ENCODE measurements at places on chromosomes 4 and X. TPM values are rescaled to one million over a fixed set of nuclear protein-coding genes. Genes with fewer than 3 reads are reported as not detected.

The TMPRSS11B gene
- not detected for total RNA-seq

The PRRG3 gene
- total RNA-seq = 3.4 TPM

DNA sequence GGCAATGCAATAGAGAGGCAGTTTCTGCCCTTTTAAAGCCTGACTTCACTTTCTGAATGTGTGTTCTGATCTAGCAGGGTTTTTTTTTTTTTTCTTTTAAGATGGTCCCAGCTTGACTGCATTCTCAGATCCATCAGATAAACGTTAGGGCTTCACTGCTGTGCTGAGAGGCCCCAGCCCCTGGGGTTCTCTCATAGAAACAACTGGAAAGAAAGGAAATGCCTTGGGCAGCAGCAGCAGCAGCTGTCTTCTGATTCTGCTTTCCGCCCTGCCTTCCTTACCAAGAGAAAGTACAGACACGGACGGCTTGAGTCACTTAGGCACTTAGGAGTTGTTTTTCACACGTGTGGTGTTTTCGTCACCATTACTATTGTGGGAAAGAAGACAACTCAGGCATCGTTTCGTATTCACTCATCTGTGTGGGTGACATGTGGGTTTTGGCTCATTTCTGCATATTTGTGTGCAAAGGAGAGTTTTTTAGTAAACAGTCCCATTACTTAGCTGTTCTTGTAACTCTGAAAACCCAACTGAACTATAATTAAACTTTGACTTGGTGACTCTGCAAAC, 172.0 kb downstream of the PTTG2 start:
- DNase-seq = no peak

GRCh38 chrX:23726191-23726590, 16.9 kb downstream of the ACOT9 start:
- DNase-seq = no peak

GRCh38 chrX:39502486-39502885, 595.3 kb downstream of the BCOR start:
- no peak for DNase-seq

DNA sequence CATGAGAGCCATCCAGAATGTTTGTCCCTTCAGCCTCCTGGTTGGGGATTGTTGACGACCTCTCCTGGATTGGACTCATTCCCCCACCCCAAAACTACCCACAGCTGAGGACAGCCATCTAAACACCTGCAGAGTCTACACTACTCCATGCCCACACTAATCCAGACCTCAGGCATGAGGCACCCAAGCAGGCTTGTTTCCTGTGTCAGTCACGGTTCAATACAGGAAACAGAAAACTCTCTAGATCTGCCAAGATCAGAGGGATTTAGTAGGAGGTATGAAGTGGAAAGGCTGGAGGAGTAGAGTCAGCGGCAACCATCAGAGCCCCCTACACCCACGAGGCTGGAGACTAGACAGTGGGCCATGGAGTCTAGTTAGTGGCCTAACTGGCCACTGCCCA, 37.7 kb downstream of the HAND2 start:
- no peak for DNase-seq

DNA sequence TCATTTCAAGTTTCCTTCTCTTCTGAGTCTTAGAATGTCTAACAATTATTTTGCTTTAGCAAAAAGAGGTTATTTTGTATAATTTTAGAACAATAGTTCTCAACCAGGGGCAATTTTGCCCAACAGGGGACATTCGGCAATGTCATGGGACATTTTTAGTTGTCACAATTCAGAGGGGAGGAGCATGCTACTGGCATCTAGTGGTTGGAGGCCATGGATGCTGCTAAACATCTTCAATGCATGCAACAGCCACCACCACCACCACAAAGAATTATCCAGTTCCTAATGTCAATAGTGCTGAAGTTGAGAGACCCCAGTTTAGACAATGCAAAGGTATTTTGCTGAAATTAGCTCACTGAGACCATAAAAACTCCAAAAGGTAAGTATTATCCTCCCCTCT, 122.5 kb downstream of the ARHGAP6 start:
- DNase-seq = no peak

DNA sequence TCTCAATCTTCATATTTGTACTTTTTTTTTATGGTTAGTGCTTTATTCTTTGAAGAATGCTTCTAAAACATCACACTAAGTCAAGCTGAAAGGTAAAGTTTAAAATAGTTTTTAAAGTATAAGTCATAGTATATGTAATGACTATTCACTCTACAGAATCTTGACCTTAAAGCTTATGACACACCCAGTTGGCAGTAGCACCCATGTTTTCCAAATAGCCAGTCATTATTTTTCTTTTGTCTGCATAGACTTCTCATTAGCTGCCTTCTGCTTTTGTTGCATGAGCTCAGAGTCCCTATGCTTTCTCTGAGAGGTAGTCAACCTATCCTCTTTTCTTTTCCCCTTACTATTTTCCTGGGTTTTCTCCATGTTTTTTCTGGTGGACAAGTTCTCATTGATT, 231.5 kb downstream of the PCDH18 start:
- DNase-seq = no peak

- DNase-seq = no peak
Observed at GRCh38 chr4:40314951-40315350, 20.2 kb upstream of the CHRNA9 start.

- DNase-seq = no peak
Observed at GRCh38 chrX:129043138-129043537, 480.2 kb downstream of the SMARCA1 start.

- no peak for DNase-seq
Observed at GRCh38 chr4:121146530-121146929, 17.6 kb downstream of the TNIP3 start.

DNA sequence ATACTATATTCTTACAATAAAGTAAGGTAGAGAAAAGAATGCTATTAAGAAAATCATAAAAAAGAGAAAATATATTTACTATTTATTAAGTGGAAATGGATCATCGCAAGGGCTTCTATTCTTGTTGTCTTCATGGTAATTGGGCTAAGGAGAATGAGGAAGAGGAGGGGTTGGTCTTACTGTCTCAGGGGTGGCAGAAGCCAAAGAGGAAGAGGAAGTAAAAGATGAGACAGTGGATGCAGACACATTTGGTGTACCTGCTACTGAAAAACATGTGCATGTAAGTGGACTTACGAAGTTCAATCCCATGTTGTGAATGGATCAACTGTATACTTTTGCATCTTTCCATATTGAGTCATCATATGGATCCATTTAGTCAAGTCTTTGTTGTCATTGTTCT, 1502.1 kb upstream of the ADGRL3 start:
- DNase-seq = no peak
